ENCODE measurements at places on chromosomes 4 and X. TPM values are rescaled to one million over a fixed set of nuclear protein-coding genes. Genes with fewer than 3 reads are reported as not detected.

DNA sequence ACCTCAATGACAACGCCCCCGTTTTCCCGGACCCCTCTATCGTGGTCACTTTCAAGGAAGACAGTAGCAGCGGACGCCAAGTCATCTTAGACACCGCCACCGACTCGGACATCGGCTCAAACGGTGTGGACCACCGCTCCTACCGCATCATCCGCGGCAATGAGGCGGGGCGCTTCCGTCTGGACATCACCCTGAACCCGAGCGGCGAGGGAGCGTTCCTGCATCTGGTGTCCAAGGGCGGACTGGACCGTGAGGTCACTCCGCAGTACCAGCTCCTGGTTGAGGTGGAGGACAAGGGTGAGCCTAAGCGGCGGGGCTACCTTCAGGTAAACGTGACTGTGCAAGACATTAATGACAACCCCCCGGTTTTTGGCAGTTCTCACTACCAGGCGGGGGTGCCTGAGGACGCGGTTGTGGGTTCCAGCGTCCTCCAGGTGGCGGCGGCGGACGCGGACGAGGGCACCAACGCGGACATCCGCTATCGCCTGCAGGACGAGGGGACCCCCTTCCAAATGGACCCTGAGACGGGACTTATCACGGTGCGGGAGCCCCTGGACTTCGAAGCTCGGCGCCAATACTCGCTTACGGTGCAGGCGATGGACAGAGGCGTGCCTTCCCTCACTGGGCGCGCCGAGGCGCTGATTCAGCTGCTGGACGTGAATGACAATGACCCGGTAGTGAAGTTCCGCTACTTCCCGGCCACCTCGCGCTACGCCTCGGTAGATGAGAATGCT, 2.2 kb downstream of the FAT4 start:
- peak; percentile 74 for DNase-seq

DNA sequence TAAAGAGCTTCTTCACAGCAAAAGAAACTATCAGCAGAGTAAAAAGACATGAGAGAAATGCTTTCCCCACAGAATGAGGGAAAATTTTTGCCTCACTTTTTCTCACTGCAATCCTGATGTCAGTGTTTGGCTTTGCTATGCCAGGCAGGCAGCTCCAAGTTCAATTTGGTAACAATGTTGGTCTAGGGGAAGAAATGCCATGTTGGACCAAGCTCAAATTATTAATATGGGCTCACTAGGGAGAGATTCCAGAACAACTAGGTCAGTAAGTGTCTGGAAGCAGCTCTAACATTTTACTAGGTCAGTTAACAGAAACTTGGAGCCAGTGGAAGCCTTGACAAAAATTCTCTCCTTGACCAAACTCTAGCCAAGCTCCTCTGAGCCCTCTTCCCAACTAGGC, 95.4 kb downstream of the NAF1 start:
- no peak for DNase-seq

DNA sequence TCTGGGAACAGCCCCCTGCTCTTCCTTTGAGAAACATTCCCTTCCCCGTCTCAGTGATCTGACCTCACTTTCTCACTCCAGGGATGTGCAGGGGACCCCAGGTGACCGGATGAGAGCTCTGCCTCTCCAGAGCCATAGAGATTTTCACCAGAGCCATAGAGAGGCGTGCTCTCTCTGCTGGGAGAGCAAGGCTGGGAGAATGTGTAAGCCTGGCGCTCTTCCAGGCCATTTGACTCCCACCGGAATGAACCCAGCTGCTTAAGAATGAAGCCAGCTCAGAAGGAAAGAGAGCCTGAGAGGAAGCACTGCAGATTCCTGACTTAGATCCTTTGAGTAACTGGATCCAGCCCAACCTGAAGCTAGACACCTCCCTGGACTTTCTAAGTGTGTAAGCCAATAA, 106.4 kb downstream of the DHX15 start:
- DNase-seq, result no peak

DNA sequence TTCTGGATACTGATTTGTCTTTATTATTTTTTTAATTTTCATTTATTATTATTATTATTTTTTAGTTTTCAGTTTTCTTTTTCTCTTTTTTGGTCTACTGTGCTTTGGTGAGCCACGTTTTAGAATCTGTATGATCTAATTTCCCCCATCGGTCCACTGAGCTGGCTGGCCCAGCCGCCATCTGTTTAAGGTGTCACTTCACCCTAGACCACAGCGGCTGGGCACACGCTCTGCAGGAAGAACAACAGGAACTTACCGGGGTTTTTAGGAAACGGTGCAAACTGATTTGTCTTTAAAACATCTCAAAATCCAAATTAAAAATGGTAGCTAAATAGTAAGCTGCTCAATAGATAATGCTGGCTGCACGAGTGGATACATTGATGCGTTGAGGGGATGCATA, 48.8 kb upstream of the AMOT start:
- no peak for DNase-seq

- no peak for DNase-seq
Measured at GRCh38 chrX:130024127-130024526, 41.7 kb downstream of the BCORL1 start.

DNA sequence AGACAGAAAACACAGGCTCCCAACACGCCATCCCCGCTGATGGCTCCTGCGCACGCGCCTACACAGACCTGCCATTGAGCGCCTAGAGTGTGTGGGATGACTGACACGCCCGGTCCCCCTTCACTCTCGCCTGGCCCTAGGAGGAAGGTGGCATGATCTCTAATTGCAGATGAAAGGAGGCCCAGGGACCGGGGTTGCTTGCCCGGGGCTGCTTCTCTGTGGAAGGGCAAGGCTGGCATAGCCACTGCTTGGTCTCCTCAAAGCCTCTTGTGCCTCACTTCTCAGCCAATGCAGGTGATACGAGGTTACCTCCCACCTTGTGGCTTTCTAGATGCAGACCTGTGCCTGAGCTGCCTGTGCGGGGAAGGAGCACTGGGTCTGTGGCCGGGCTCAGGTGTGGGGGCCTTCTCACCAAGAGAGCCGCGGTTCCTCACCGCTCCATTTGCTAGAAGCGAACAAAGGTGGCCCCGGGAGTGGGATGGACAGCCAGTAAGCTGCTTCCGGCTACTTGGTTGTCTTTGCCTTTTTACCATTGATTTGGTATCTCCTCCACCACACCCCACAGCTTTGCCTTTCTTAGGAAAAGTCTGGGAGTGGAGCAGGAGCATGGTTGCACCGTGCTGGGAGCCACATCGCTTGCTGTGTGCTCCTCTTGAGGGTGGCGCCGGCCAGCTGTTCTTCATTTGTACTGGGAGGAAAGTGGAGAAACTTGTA, 47.0 kb downstream of the TBC1D14 start:
- DNase-seq, result no peak

Gene MAGEB2
- total RNA-seq, result not detected

Gene RHOXF1
- not detected for total RNA-seq

Gene FATE1
- not detected for total RNA-seq
